ENCODE measurements at places on chromosomes 1 and 21.

- DNase-seq, result no peak
These were observed 12.2 kb upstream of the S100A7A start for GRCh38 chr1:153404086-153404635.

GRCh38 chr1:192939440-192939839 is 119.7 kb downstream of the UCHL5 start:
- no peak for DNase-seq

DNA sequence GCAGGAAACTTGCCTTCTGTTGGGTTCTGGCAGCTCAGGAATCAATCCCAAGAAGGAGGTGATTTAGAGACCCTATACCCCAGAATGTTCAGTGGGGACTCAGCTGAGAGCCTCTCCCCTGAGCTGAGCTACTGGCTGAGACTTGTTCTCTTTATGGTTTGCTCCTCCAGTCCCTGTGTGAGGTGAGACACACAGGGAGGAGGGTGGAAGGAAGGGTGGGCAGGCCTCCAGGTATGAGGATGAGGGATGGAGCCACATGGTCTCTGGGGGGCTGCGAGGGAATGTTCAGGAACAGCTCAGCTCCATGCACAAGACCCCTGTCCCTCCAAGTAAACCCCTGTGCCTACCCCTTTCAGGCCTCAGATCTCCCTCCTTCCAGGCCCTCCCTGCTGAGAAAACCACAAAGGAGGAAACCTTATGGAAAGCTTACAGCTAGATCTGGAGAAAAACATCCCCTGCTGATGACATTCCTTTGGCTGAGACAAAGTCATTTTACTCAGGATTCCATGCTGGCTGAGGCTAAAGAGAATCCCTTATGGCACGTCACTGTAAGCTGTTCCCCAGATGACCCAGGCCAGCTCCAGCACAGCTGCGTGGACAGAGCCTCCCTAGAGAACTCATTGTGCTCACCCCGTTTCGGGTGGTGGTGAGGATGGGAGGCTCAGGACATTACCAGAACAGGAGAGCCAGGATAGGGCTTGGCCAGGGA is 91.5 kb upstream of the IPO9 start:
- no peak for DNase-seq

DNA sequence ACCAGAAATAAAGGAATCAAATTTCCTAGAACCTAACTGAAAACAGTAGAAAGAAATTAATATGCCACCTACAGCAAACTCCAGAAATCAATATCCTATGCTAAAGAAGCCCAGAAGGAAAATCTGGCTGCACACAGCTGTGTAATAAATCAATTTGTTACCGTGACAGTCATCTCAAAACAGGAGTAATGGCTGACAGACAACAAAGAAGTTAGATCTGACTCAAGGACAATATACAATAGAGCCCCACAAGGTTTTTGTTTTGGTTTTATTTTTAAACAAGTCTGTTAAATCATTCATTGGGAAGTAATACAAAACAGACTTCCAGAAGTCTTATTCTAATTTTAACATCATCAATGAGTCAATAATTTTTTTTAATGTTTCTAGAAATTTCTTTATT is 168.4 kb downstream of the RERE start:
- DNase-seq, result no peak

DNA sequence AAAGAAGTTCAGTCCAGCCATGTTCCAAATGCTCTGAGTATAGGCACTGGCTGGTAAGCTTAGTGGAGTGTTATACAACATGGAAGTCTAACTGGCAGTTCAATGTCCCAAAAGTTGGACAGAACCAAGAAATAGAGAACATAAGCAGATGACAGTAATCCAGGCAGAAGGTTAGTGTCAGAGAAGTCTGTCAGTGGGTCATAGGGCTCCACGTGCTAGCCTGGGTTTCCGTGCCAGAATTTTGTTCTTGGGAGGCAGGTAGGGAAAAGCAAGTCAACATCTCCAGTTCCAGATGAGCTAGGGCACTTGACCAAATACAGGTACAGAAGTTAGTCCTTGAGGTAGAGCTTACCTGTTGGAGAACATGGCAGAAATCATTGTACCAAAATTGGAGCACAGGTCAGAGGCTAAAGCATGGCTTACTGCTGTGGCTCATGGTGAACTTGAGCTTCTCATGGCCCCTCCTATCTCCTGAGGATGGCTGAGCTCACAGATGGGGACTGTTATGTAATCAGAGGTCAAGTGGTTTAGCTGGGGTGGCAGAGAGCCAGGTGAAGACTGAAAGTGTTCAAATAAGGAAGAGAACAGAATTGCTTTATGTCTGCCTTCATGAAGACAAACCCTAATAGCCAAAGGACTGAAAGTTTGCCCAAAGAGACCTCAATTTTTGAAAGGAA is 170.8 kb downstream of the NFIA start:
- no peak for DNase-seq

GRCh38 chr1:6124746-6125365 is 55.3 kb downstream of the CHD5 start:
- DNase-seq, result no peak

DNA sequence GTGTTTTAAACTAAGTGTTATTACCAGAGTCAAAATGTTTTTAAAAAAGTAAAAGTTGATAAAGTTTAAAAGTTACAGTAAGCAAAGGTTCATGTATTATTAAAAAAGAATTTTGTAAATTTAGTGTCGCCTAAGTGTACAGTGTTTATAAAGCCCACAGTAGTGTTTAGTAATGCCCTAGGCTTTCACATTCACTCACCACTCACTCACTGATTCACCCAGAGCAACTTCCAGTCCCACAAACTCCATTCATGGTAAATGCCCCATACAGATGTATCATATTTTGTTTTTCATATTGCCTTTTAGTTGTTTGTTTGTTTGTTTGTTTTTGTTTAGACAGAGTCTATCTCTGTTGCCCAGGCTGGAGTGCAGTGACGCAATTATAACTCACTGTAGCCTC is 353.8 kb upstream of the PTBP2 start:
- no peak for DNase-seq

- no peak for DNase-seq
These were observed 760.2 kb downstream of the PLA2G4A start for GRCh38 chr1:187588917-187589316.

GRCh38 chr1:97864615-97865014 is 56.2 kb downstream of the DPYD start:
- DNase-seq, result no peak

DNA sequence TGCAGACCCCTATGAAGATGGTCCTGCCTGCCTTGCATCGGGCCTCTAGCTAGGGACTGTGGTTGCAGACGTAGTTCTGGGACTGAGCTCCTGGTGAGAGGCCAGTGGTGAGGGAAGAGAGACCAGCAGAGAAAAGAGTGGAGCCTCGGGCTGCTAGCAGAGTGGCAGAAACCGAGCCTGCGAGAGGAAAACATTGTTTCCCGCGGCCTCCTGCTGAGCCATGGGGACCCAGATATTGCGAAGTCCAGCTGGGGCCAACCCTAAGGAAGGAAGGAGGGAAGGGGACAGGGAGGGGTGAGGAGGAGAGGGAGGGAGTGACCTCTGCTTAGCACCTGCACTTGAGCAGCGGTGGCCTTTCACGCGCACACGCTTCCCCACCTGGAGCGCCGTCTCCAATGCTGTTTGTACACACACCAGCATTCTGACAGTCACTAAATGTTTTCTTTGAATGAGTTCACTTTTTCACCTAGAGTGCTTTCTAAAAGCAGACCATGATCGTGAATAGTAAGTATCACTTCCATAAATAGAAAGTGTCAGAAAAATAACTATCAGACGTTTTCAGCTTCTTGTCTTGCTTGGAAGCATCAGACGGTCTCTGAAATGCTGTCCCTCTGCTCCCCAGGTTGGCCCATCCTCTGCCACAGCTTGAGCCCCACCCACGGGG is 2.5 kb upstream of the FNDC10 start:
- no peak for DNase-seq

DNA sequence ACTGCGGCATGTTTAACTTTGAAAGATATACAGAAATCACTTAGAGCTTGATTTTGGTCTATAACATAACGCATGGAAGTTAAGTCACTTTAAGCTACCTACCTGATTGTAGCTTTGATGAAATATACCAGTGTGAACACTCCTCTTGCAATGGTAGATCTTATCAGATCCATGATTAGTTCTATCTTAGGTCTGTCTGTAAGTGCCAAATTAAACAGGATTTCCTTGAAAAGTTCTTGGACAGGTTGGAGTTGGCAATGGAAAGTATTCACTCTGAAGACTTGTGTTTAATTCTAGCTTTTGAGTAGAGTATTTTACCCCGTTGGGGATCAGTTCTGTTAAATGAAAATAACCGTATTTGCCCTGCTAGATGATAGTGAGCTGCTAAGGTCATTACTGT is 4.1 kb upstream of the ADGRL4 start:
- DNase-seq, result no peak
